ENCODE measurements at places on chromosomes 13 and 19. TPM values are rescaled to one million over a fixed set of nuclear protein-coding genes. Genes with fewer than 3 reads are reported as not detected.

DNA sequence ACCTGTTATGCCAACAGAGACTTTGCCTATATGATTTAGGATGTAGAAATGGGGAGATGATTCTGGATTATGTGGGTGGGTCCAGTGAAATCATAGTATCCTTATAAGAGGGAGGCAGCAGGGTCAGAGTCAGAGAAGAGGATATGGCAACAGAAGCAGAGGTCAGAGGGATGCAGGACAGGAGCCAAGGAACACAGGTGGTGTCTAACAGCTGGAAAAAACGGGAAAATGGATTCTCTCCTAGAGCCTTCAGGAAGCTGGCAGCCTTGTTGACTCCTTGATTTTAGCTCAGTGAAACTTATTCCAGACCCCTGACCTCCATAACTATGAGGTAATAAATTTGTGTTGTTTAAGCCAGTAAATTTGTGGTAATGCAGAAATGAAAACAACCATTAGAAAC is 28.8 kb upstream of the OXGR1 start:
- no peak for DNase-seq

DNA sequence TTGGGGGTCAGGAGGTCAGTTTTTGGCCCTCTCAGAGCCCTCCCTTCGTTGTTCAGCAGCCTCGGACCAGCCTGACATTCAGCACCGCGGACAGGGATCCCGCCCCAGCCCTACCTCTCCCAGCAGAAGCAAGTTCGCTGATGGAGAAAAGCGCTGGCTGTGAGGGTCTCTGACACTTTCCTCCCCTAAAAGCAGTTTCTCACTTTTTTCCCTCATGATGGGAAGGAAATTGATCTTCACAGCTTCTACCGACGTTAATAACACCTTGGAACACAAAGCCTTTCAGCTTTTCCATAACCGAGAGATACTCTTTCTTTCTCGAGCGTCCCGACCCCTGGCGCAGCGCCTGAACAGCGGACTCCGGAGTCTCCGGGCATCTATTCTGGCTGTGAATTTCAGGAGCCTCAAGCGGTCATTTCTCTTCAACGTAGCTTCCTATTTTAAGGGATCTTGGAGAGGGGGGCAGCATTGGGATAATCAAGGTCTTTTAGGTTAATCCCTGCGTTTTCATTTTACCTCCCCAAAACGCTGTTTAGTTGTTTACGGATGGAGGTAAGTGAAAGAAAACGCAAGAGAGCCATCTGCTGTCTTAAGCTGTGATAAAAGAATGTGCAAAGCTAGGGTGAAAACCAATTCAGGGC is 467.2 kb downstream of the ITGBL1 start:
- no peak for DNase-seq

DNA sequence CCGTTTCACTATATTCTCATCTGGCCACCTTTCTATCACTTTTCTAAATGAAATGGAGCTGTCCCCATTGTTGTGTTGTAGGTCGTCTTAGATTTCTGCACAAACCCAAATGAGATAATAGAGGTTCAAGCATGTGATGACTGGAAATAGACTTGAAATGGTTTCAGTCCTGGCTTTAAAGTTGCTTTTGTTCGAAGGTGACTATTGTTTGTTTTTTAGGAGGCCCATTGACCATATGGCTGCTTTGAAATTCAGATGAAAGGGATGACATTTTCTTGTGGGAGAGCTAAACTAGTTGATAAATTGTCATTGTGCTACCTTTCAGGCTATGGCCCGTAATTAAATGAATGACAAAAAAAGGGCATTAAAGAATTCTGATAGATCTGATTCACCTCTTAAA is 583.7 kb downstream of the GPC6 start:
- DNase-seq, result no peak

Gene TRMT1
- 59.8 TPM for total RNA-seq

Gene WDR62
- total RNA-seq, result 44.1 TPM

Gene LILRA1
- not detected for total RNA-seq

Gene BEST2
- 0.48 TPM for total RNA-seq

Measured in HT-29 (cell line).